ENCODE measurements at places on chromosomes 16 and 17. TPM values are rescaled to one million over a fixed set of nuclear protein-coding genes. Genes with fewer than 3 reads are reported as not detected.

GRCh38 chr17:50861822-50862528, 4.2 kb downstream of the TOB1 start:
- DNase-seq, result no peak

GRCh38 chr17:17042851-17043460, 699 bp downstream of the MPRIP start:
- DNase-seq, result no peak

DNA sequence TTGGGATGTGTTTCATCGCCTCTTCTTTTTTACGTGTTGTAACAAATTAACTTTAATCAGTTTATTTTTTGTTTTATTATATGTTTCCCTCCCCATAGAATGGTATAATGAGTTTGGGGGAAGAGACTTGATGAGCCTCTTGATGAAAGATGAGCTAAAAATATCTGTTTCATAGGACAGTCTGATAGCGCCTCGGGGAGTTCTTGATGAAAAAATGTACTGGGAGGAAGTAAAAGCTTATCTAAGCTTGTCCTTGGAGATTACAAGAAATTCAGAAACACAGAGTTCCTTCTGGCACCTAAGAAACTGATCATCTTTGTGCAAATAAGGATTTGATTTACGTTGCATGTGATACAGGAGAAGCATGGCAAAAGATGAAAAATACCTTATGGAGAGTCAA, 350.2 kb upstream of the CDH8 start:
- no peak for DNase-seq

GRCh38 chr16:57750796-57751538, 15.4 kb downstream of the KATNB1 start:
- DNase-seq, result peak; percentile 40

DNA sequence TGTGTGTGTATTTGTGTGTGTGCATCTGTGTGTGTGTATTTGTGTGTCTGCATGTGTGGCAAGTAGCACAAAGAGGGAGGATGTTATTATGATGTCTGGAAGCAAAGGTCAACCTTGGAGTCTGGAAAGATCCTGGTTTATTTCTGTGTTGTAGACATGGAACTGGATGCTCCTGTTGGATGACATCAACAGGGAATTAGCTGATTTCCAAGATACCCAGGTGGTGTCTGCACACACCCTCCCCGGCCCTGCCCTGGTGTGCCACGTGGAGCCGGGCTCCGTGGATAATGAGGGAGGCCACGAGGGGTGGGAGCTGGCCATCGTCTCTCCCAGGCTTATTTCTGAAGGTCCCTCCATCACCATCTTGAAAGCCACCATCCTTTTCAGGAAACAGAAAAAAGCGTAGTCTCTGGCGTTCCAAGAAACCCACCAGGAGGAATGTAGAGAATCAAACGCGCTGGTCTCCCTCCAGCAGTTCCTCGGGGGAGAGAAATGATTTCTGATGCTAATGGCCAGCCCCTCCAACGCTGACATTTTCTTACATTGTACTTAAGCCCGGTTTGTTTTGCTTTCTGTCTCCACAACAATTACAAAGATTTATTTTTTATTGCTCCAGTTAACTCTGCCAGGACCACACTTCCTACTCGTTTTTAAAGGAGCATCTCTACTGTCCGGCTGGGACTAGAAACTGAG, 93.3 kb downstream of the FOXL1 start:
- no peak for DNase-seq

- DNase-seq, result no peak
Measured at GRCh38 chr16:85505794-85506634, 107.1 kb upstream of the GSE1 start.

GRCh38 chr17:70109497-70109896, 34.5 kb downstream of the KCNJ16 start:
- no peak for DNase-seq

DNA sequence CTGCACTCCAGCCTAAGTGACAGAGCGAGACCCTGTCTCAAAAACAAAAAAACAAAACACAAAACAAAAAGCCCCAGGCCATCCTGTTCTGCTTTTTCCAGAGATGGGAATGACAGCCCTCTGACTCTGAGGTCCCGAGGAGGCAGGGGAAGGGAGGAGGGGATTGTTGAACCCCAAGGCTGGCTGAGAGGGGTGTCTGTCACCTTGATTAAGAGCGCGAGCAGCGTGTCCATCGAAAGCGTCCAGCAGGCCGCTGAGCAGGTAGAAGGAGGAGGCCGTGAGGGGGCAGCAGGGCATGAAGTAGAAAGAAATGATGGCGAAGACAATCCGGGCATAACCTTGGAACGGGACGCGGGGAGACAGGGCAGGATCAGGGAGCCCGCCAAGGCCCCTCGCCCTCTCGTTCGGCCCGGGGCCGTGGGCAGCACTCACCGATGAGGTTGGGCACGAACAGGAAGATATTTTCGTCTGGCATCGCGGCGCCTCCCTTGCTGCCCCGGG, 593 bp downstream of the CDIPT start:
- DNase-seq, result no peak

DNA sequence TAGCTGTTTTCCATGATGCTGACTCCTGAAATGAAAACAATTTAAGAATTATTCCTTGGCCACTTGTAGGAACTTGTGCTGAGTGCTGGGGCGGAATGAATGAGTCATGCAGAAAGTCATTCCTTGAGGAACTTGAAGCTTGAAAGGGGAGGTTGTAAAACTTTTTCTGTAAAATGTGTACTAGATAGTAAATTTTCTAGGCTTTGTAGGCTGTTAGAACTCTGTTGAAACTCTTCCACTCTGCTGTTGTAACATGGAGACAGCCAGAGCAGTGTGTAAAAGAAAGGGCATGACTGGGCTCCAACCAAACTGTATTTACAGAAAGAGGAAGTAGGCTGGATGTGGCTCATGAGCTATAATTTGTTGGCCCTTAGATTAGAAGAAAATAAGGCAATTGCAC, 46.1 kb downstream of the ABCA8 start:
- DNase-seq, result no peak

DNA sequence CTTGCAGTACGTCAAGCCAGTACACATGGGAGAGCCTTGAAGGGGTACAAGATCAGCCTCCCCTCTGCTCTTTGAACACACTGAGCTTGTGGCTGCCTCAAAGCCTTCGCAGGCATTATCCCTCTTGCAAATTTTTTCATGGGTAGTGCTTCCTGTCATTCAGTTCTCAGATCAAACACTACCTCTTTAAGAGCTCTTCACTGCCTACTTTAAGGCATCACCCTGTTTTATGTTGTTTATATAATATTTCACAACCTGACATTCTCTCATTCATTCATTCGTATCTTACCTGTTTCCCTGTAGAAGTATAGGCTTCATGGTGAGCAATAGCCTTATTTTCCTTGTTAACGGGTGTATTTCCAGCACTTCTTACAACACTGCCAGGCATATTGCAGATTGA, 269.1 kb downstream of the CDH13 start:
- DNase-seq, result no peak

GRCh38 chr16:56734429-56734828, 4.5 kb downstream of the NUP93 start:
- no peak for DNase-seq

GRCh38 chr16:711548-712320, 3.2 kb upstream of the METRN start:
- DNase-seq, result peak; percentile 95

DNA sequence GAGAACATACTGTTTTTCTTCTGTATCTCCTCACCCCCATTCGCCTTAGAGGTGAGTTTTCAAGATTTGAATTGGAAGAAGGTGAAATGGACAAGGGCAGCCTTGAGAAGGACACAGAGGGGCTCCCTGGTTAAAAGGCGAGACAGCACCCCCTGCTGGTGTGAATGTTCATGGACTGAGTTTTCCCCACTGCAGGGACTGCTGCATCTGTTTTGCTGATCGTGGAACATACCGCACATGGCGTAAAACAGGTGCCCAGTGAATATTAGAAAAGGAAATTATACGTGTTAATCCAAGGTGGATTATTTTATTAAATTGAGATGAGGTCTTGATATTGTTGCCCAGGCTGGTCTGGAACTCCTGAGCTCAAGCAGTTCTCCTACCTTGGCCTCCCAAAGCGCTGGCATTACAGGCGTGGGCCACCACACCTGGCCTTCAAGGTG, 54.5 kb downstream of the NDE1 start:
- DNase-seq, result peak; percentile 92

- DNase-seq, result no peak
Measured at GRCh38 chr16:2784358-2785100, 2.8 kb downstream of the PRSS33 start.

DNA sequence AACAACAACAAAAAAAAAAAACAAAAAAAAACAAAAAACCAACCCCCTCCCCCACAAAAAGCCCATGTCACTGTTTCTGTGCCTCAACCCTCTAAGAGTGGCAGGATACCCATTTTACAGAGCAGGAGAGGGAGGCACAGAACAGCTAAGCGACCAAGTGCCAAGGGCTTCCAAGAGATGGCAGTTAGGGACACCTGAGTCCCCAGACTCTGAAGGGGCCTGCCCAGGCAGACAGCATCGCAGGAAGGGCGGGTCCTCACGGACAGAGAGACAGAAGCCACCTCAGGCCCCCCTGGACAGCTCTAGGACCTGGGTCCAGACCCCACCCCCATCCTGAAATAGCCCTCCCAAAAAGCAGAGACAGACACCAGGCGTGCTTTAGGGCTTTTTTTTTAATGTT, 21.6 kb upstream of the CPSF4L start:
- no peak for DNase-seq

DNA sequence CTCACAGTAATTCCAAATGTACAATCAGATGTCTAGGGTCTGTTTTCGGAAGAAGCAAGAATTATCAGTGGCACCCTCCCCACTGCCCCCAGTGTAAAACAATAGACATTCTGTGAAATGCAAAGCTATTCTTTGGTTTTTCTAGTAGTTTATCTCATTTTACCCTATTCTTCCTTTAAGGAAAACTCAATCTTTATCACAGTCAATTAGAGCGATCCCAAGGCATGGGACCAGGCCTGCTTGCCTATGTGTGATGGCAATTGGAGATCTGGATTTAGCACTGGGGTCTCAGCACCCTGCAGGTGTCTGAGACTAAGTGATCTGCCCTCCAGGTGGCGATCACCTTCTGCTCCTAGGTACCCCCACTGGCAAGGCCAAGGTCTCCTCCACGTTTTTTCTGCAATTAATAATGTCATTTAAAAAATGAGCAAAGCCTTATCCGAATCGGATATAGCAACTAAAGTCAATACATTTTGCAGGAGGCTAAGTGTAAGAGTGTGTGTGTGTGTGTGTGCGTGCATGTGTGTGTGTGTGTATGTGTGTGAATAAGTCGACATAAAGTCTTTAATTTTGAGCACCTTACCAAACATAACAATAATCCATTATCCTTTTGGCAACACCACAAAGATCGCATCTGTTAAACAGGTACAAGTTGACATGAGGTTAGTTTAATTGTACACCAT, 59.7 kb downstream of the HLF start:
- DNase-seq, result no peak

DNA sequence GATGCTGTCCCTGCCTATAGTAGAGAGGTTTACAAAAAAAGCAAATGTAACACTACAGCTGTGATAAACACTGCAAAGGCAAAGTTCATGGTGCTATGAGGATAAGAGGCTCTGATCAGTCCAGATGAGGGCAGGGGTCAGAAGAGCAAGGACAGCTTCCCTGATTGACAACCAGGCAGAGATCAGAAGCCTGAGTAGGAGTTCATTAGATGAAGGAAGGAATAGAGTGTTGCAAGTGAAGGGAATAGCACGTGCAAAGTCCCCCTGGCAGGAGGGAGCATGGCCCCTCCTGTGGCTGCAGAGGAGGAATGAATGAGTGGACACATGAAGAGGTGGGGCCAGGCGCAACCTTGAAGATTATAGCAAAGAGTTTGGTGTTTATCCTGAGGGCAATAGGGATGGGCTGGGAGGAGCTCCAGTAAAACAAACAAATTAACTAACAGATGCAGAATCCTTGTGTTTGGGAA, 208.4 kb upstream of the IRX5 start:
- DNase-seq, result no peak

- no peak for DNase-seq
Measured at GRCh38 chr17:51540151-51540550, 279.8 kb downstream of the UTP18 start.

- DNase-seq, result peak; percentile 89
Measured at GRCh38 chr17:55513885-55514590, 2.8 kb upstream of the SMIM36 start.

- DNase-seq, result no peak
Measured at GRCh38 chr17:77271411-77271810, 130.6 kb downstream of the SEC14L1 start.

DNA sequence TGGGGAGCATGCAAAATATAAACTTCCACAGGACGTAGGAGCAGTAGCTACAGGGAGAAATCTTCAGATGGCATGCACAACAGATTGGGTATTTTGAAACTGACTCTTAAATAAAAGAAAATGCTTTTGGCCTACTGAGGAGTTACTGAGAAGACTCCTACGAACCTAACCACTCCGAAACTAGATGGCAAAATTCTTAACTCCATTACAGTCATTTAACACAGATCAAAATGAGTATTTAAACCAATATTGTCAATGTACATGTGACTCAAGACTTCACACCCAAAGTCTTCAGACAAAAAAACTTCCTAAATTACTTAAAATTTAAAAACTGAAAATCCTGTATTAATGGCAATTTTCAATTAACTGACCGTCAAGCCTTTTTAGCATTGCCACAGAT, 8.4 kb upstream of the TERB1 start:
- no peak for DNase-seq

DNA sequence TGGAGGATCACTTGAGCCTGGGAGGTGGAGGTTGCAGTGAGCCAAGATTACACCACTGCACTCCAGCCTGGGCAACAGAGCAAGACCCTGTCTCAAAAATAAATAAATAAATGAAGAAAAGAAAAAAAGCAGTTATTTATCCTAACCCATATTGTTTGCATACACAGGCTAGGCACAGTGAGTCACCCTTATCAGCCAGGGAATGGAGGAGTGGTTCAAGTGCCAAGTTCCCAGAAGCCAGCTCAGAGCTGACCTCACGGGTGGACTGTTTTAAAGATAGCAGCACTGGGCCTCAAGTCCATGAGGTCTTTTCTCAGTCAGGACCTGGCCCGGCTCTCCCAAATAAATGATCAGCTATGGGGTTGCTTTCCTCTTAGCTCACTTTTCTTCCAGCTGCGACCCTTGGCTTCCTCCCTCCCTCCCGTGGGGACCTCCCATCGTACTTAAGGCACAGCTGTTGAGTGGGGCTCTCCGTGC, 22.6 kb upstream of the MGAT5B start:
- DNase-seq, result no peak

DNA sequence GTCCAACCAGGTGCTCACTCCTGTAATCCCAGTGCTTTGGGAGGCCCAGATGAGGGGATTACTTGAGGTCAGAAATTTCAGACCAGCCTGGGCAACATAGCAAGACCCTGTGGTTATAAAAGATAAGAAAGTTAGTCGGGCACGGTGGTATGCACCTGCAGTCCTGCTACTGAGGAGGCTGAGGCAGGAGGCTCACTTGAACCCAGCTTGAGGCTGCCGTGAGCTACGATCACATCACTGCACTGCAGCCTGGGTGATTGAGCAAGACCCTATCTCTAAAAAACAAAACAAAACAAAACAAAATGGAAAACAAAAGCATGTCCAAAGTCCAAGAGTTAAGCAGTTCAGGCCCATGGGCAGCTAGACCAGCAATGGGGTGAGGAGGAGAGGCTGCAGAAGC, 143.2 kb downstream of the IRX5 start:
- no peak for DNase-seq

Gene FLII
- total RNA-seq, result 324 TPM

Gene FN3K
- total RNA-seq, result 14.2 TPM

Gene CA4
- total RNA-seq, result 3.6 TPM

Gene KCNAB3
- total RNA-seq, result 2.3 TPM

Gene CAPN15
- total RNA-seq, result 76.9 TPM

Gene TAT
- not detected for total RNA-seq

Gene OR1A2
- total RNA-seq, result not detected

Gene CDC27
- 93.7 TPM for total RNA-seq

Gene SLC9A5
- total RNA-seq, result 8.5 TPM

Gene RAMP2
- 12.0 TPM for total RNA-seq

Gene KDM6B
- 3.4 TPM for total RNA-seq

Gene HOXB3
- total RNA-seq, result not detected
